ENCODE measurements at places on chromosomes 12 and 14. TPM values are rescaled to one million over a fixed set of nuclear protein-coding genes. Genes with fewer than 3 reads are reported as not detected.

DNA sequence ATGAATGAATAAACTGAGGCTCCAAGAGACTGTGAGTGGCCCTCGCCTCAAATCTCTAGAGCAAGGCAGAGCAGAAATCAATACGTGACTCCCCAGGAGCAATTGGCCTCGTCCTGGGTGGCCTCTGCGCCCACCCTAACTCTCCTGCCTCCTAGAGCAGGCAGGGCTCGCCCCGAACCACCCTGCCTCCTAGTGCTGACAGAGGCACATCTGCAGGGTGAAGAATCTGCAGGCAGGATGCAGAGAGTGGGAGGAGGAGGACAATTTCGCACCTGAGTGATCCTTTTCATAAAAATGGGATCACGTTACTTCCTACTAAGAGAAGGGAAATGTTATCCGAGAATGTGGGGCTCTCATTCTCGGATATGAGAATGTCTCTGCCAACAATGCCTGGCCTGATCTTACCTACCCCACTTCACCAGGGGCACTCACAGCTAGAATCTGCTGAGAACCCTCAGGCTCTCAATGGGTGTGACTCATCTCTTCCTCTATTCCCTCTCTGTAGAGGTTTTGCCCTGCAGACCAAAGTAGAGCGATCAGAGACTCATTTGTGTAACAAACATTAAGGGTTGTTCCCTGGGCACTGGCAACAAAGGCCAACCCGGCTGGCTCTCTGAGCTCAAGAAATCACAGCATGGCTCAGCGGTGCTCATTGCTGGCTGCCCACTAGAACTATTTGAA, 61.7 kb upstream of the BCL2L14 start:
- peak; percentile 98 for DNase-seq

DNA sequence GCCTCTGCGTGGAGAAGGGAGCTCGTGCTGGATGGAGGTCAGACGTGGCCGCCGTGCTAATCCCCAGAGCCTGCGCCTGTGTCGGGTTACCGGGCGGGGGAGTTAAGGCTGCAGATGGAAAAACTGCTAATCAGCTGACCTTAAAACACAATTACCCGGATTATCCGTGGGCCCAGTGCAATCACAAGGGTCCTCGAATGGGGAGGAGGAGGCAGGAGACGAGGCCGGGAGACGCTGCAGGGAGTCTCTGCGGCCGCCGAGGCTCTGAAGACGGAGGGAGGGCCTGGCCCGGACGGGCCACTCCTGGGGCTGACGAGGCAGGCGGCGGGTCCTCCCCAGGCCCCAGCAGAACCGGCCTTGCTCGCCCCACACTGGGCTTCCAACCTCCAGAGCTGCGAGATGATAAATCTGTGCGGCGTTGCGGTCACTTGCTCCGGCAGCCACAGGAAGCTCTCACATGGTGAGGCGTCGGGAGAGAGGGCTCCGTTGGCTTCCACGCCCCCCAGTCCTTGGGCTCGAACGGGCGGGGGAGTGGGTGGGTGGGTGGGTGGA, 32.9 kb upstream of the FBRSL1 start:
- DNase-seq: no peak

- no peak for DNase-seq
Observed at GRCh38 chr12:15196678-15197505, 24.3 kb downstream of the RERG start.

Gene WNT1
- total RNA-seq: not detected

All from M059J (cell line).